Stimulated activated CD4-positive, alpha-beta T cell treated with anti-CD3 and anti-CD28 coated beads, Interleukin-1b, Interleukin-23, amount 100 ng/mL, for 1 hour (primary cell): ENCODE measurements at places on chromosomes 13 and 19.

DNA sequence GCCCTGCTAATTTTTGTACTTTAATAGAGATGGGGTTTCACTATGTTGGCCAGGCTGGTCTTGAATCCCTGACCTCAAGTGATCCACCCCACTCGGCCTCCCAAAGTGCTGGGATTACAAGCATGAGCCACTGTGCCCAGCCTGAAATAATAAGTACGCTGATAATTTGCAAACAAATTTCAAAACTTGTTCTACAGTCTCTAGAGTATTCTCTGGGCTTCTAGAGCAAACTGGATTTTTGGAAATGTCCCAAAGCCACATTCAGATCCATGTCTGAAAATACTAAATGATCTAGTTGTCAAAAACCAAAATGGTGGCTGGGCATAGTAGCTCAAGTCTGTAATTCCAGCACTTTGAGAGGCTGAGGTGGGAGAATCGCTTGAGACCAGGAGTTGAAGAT lies 39.9 kb upstream of the PSPC1 start:
- DNase-seq: no peak

- no peak for DNase-seq
Observed at GRCh38 chr13:101512650-101513049, 60.2 kb downstream of the ITGBL1 start.

DNA sequence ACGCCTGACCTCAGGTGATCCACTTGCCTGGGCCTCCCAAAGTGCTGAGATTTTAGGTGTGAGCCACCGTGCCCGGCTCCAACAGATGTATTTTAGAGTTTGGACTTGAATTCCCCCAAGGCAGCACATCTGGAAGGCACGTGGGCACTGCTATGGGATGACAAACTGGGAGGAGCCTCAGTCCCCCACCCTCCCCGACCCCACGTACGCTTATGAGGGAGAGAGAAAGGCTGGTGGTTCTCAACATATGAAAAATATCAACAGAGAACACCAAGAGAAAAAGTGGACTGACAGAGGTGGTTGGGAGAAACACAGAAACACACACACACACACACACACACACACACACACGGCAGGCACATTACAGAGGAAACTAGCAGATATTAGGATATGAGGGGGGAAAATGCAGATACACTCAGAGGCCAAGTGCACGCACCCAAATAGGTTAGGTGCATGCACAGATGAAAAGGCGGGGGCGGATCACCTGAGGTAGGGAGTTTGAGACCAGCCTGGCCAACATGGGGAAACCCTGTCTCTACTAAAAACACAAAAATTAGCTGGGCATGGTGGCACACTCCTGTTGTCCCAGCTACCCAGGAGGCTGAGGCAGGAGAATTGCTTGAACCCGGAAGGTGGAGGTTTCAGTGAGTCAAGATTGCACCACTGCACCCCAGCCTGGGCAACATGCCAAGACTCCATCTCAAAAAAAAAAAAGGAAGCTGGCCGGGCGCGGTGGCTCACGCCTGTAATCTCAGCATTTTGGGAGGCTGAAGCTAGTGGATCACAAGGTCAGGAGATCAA lies 3.2 kb downstream of the STX10 start:
- DNase-seq: no peak

DNA sequence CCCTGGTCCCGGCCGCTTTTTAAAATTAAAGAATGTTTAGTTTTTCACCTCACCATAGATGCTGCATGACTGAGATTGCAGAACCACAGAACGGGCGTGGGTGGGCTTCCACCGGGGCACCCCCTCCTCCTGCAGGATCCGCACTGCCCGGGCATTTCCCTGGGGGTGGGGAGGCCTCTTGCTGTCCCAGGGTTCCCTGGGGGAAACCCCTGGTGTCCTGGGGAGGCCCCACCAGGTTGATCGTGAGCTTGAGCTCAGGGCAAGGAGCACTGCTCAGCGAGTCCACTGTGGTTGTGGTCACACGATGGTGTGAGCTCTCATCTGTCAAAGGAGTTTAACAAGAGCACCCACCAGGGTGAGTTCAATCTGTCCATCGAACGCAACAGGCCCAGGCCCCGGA lies 11.4 kb upstream of the TCF3 start:
- no peak for DNase-seq

- no peak for DNase-seq
Observed at GRCh38 chr19:7492142-7492541, 3.3 kb upstream of the PEX11G start.

- no peak for DNase-seq
Observed at GRCh38 chr13:84812789-84813188, 930.5 kb upstream of the SLITRK1 start.

DNA sequence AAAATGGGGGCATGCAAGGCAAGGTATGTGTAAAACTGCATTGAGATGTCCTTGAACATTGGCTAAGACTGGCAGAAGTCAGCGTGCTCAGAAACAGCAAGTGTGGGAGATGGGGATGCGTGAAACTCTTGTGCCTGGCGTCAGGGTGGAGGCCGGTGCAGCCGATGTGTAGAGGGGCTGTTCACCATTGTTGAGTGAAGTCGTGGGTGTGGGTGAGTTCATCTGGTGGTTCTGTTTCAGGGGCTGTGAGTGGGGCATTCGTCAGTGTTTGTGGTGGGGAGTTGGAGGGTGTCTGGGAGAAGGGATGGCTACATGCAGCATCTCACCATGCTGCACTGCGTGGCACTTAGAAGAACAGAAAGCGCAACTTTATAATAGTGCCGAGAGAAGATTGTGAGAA lies 11.4 kb upstream of the MIA start:
- no peak for DNase-seq

DNA sequence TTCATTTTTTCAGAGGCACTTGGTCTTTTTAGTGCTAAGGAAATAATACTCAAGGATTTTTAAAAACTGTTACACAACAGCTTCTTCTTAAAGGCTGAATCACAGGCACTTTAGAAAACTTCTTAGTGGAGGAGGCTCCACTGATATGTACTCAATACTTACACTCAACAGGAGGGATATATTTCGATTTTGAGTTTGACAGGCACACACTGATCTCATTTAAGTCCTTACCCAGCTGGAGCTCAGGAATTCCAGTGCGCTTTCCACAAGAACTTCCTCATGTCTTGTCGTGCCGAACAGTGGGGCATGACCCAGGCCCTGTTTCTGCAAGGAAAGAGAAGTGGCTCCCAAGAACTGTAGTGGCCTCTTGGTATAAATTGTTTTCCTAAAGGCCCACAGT lies 103.8 kb downstream of the RGCC start:
- no peak for DNase-seq

DNA sequence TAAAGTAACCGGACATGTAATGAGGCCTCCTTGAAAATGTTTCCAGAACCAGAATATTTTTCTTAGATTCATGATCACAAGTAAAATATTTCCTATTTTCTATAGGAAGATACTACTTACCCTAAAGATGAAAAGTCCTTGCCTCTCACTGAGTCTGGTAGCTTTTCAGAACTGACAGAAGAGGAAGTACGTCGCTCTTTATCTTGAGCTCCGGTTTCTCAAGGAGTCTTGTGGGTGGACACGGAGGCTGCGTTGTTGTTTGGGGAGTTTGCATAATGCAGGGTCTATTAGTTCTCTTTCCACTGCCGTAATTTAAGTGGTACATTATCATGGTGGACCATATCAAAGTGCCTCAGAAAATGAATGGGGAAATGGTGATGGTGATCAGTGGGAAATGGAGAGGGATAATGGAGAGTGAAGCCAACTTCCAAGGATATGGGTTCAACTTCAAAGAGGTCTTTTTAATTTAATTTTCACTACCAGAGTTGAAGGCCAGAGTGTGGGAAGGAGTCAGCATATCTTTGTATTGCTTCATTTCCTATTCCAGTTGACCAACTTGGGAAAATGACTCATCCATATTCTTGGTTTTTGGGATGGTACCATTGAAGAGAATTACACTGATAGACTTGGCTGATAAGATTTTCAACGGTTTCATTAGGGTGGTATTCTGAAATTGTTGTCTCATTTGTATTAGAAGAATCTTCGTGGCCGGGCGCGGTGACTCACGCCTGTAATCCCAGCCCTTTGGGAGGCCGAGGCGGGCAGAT lies 23.4 kb downstream of the MBD3L2B start:
- DNase-seq: no peak
